ENCODE measurements at places on chromosomes 7 and 10.

DNA sequence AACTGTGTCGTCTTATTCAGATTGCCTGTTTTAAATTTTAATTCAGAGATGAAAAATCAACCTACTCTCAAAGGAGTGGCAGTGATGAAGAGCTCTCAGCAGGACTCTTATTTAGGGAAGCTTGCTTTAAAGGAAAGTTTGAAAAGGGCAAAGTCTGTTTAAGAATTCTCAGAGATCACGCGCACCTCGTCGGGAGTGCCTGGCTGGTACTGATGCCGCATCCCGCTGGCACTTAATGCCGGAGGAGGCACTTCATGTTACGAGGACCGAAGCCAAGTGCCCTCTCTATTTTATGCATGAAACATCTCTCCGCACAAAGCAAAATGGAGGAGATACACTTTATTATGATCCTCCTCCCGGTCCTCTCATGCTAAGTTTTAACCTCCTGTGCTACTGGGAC, 71.1 kb upstream of the INSYN2A start:
- DNase-seq, result no peak

GRCh38 chr10:95214793-95215192, 20.8 kb downstream of the ACSM6 start:
- DNase-seq, result no peak

DNA sequence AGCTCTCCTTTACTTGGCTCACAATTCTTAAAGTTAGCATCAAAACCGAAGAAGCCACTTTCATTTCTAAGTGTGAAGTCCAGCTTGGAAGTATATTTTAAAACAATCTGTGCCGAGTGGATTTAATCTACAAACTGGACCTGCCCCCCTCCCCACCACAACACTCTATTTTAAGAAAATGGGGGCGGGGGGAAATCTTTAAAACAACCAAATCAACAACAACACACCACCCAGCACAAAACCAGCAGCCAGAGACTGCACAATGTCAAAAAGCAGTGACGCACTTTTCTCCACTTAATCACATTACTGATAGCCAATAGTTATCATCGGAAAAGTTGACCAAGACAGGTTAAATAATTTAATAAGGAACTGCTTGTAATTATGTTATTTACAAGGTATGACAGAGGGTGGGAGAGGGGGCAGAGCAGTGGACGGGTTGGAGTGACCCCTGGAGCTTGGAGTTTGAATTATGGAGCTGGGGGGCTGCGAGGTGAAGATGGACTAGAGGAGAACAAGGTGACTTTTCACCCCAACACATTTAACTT, 2.8 kb downstream of the EBF3 start:
- no peak for DNase-seq

DNA sequence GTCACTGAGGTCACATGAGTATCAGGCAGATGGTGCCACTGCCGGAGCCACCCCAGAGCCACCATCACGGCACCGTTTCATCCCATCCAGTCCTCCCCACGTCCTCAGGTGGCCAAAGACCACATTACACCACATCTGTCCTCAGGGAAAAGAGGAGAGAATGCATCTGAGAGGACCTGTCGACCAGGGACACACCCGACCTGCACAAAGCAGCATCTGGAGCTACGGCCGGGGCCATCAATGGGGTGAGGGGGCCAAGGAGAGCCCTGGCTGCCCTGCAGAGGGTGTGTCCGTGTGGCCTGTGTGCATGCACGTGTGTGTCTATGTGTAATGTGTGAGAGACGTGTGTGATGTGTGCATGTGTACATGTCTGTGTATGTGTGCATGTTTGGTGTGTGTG, 480.6 kb downstream of the DNAJB6 start:
- no peak for DNase-seq

DNA sequence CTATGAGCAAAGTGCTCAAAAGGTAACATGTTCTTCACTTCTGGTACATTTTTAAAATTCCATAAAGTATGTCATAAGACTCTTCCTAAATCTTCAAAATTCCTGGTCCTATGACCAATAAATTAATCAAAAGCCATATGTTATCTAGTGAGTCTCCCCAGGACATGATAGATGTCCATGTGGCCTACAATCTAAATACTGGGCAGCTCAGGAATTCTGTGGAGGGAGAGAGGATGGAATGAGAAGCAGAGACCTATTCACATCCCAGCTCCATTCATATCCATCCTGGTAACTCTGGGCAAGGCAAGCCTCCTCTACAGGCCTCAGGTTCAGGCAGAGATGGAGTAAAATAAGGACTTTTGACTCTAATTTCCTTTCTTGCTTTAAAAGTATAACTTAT, 224.8 kb downstream of the MTERF1 start:
- no peak for DNase-seq

DNA sequence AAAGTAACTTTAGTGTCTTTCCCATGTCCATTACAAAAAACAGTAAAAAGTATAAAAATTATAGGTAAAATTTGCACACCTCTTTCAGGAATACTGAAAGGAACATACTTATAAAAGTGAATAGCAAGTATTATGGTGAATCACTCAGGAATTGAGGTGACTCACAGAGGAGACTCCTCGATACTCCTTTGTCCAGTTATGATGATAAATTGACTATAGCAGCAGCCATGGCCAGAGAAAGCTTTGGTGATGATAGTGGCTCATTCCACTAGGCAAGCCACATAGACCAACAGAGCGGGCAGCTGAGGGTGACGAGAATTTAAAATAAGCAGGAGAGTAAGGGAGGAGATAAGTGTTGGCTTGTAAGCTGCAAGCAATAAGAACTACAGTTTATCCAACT, 1231.1 kb upstream of the CELF2 start:
- DNase-seq, result no peak

- DNase-seq, result no peak
These were observed 53.6 kb downstream of the VIPR2 start for GRCh38 chr7:159091041-159091440.

- DNase-seq, result no peak
These were observed 14.8 kb downstream of the ZNF33A start for GRCh38 chr10:38025283-38025682.

- no peak for DNase-seq
These were observed 28.5 kb upstream of the FRAT2 start for GRCh38 chr10:97363071-97363470.
